ENCODE measurements at places on chromosomes 5 and 9.
A peak's percentile ranks its signal among the peaks of the same experiment; 100 is the strongest.

DNA sequence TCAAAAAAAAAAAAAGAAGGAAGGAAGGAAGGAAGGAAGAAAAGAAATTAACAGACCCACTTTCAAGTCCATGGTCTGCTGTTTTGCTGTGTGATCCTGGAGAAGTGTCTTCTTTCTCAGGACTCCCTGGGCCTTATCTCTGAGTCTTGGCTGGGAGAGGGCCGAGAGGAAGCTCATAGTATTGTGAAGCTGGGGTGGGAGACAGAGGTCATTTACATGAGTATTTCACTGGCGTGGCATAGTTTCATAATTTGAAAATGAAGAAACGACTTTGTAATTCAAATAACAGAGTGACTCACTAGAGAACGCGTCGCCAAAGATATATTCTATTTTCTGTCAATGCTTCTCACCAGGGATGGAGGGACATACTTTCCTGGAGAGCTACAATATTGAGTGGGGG is 2.4 kb upstream of the C9orf50 start:
- no peak for DNase-seq

- DNase-seq: peak; percentile 10
Measured at GRCh38 chr5:178839319-178839704, 20.4 kb upstream of the ZNF354B start.

DNA sequence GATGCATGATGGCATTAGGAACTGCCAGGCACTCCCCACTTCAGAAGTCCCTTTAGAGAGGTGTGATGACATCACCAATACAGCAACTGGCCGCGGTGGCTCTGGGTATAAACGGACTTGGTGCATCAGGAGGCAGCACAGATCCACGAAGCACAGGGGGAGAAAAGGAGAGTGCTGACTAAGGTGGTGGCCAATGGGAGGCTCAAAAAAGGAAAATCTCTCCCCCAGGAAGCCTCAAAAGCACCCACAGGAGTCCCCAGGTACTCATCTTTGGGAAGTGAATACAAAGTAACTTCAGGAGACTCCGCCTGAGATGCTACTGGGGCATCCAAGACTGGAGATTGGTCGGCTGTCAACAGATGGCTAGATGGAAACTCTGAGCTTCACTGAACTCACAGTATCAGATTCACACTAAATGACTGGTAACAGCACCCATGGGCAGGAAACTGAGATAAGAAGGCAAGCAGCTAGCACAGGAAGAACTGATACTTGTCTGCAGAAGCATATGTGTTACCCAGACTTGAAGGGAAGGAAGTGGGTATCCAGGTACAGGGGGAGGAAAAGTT is 7.6 kb downstream of the TTC39B start:
- DNase-seq: no peak

DNA sequence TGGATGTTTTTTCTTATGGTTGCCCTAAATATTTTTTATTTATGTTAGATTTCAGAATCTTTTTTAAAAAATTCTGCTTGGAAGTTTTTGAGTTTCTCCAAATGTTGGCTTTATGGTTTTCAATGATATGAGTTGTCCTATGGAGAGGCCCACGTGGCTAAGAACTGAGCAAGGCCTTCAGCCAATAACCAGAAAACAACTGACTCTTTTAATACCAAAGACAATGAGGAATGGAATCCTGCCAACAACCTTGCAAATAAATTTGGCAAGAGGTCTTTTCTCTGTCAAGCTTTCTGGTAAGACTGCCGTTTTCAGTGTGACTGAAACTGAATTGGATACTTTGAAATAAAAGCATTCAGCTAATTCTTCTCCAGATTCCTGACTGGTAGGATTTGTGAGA is 1740.1 kb upstream of the WWC1 start:
- no peak for DNase-seq

DNA sequence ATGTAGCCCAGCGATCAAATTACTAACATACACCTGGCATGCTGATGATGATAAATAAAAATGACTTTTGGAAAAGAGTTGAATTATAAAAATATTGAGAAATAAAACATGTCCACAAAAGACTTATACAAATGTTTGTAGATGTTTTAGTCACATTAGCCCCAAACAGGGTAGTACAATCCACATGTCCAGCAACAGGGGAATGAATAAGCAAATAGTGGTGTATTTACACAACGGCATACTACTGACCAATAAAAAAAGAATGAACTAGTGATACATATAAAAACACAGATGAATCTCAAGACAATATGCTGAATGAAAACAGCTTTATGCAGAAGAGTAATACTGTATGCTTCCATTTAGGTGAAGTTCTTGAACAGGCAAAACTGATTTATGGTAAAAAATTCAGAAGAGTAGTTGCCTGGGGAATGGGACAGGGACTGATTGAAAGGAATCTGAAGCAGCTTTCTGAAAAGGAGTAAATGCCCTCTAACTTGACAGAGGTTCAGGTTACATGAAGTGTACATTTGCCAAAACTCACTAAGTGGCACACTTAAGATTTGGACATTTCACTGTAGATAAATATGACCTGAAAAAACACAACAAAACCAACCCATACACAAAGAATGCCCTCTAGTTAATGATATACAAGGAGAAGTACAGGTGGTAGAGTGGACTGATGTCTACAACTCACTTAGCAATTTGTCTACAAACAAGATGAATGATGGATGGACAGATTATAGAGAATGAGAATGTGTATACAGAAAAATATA is 35.4 kb downstream of the ACTL7A start:
- no peak for DNase-seq

DNA sequence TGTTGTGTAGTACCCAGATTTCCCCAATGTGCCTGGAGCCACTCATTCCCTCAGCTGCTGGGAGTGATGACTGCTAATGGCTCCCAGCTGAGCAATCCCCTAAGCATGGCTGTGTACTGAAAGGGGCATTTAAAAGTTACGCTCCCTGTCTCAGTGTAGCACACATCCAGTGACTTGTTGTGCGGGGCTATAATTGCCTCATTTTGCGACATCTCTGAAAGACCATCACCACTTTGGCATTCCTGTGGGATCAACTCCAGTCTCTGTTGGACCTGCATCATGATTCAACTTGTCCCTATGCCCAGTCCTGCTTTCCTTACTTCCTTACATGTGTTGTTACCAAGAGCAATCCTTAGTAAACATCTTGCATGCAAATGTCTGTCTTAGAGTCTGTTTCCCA is 201.2 kb upstream of the MPDZ start:
- no peak for DNase-seq

DNA sequence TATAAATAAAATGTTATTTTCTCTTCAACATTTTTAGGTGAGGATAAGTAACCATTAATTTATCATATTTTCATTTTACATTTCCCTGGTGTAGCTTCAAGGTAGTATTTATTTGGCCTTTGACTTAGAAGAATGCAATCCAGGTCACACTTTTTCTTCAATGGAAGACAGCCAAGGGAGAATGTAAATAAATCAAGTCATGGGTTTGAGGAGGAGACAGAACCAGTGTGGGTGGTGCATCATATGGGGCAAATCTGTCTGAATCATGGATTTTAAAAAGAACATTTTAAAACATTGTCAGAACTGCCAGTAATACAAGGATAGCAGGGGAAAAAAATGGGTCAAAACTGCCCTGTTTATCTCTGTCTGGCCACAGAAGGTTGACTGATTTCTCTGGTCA is 229.5 kb downstream of the FAM114A2 start:
- DNase-seq: no peak

DNA sequence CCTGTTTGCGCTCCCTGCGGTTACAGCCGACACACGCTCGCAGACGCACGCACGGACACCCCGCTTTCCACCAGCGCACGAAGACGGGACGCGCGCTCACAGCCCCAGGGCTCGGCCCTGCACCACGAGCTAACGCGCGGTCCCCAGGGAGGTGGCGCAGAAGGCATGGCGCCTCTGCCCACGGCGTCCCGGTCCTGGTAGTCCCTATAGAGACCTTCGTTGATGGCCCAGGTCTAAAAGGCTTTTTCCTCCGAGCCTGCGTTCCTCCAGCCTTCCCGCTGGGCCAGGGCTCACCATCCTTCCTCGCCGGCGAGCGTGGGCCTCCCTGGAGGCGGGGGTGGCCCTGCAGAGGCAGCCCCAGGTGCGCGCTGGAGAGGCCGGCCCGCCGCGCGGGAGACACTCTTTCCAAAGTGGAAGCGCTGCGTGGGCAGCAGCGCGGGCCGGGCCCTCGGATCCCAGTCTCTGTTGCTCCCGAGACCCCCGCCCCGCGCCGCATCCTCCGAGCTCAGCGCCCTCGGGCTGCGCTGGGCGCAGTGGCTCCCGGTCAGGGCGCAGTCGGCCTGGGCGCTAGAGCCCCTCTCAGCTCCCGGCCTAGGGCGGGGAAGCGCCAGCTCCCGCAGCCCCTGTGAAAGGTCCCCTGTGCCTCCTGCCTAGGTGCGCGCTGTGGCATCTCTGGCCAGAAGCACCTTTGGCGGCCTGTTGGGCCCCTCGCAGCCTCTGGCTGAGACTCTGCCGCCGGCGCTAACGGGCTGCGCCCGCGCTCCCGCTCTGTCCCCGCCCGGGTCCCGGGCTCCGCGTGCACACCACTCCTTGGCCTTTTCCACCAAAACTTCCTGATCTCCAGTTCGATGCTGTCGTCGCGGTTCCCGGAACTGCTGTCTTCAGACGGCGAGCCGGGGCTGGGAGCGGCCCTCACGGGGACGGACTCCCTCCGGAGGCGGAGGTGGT is 31.9 kb upstream of the FANCC start:
- DNase-seq: no peak

DNA sequence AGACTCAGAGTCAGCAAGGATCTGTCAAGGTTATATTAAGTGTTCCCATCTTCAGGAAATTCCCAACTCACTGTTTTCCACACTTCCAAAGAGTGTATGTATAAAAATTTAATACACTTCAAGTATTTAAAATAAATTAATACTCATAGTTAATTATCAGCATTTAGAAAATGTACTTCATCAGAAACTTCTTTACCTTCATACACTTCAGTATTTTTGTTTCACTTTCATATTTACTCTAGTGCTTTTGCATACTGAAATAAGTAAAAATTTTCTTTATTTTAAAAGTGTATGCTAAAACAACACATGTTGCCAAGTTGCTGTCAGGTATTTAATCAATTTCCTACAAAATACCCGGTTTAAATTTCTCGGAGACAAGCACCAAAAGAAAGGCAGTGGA is 16.5 kb downstream of the RICTOR start:
- DNase-seq: no peak
